ENCODE measurements at places on chromosomes 16 and 17.

GRCh38 chr16:72848028-72848400 is 199.9 kb downstream of the ZFHX3 start:
- no peak for DNase-seq

GRCh38 chr16:82070656-82071369 is 35.8 kb downstream of the HSD17B2 start:
- no peak for DNase-seq

- no peak for DNase-seq
Observed at GRCh38 chr17:19494961-19495806, 38.5 kb upstream of the SLC47A1 start.

DNA sequence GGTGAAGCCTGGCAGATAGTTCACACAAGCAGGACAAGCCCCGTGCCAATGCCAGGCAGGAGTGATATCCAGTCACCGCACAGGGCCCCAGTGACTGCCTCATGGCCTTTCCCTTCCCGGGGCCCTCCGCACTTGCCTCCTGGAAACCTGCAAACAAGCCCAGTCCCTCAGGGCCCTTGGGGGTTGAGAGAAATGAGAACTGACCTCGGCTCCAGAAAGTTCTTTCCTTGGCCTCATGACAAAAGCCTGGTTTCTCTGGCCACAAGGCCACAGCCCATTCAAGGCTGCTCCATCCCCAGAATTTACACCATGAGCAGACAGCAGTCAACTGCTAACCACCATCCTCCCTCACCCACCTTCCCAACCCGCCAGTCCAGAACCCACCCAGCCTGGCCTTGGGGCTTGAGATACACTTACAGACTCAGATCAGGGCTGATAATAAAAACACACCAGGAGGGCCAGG is 77.6 kb downstream of the CCDC182 start:
- no peak for DNase-seq

GRCh38 chr16:71746442-71747046 is 22.0 kb upstream of the PHLPP2 start:
- DNase-seq: no peak

DNA sequence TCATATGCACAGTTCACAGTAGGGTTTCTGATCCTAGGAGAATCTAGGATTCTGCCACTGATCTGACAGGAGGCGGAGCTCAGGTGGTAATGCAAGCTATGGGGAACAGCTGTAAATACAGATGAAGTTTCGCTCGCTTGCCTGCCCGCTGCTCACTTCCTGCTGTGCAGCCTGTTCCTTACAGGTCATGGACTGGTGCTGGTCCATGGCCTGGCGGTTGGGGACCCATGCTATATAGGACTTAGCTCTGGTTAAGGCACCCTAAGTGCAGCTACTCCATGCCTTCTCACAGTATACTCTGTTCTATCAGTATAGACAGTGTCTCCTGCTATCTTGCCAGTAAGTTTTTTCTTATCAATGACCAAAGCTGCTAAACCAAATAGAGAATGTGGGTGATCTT is 2.4 kb downstream of the MPHOSPH6 start:
- DNase-seq: no peak

DNA sequence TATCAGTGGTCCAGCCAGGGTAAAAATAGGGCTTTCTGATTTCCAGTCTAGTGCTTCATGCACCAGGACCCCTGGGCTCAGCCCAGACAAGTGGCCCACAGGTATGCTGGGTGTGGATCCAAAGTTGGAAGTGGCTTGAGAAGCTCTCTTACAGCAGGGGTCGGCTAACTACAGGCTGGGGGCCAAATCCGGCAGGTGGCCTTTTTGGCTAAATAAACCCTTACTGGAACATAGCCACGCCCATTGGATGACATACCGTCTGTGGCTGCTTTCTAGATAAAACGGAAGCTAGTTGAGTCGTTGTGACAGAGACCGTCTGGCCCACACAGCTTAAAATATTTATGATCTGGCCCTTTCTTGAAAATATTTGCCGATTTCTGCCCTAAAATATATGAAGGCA is 119.0 kb upstream of the CDC42EP4 start:
- DNase-seq: no peak

DNA sequence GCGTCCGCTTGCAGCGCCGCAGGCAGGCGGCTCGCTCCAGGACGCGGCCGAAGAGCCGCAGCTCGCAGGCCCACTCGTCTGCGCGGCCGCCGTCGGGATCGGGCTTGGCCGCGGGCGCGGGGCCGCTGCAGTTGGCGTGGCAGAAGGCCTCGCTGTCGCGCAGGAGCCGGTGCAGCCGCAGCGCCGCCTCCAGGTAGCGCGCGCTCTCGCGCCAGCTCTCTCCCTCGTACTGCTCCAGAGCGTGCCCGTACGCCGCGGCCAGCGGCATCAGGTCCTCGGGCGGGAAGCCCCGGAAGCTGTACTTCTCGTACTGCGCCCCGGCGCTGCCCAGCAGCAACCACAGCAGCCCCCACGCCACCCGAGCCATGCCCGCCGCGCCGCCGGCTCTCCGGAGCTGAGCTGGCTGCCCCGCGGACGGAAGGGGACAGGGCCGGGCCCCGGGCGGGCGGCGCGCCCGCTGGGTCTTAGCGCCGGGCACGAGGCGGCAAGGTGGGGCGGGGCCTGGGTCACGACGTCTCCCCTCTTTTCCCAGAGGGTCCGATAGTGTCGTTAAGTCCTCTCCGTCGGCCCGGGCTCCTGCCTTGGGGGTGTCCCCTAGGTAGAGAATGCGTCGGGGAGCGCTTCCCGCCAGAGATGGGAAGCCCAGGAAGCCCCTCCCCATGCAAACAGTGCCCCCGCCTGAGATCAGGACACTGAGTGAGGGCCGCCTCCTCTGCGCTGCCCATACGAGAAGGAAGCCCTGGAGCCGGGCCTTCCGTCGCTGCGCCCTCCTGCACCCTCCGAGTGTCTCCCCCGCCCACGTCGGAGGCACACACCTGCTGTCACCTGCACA is at the start of gene P3H4:
TSS of gene P3H4 (minus strand) at position 401 of the 832 bp plus-strand sequence. CDS start at position 367, 34 bp downstream.
- DNase-seq: peak; percentile 46

DNA sequence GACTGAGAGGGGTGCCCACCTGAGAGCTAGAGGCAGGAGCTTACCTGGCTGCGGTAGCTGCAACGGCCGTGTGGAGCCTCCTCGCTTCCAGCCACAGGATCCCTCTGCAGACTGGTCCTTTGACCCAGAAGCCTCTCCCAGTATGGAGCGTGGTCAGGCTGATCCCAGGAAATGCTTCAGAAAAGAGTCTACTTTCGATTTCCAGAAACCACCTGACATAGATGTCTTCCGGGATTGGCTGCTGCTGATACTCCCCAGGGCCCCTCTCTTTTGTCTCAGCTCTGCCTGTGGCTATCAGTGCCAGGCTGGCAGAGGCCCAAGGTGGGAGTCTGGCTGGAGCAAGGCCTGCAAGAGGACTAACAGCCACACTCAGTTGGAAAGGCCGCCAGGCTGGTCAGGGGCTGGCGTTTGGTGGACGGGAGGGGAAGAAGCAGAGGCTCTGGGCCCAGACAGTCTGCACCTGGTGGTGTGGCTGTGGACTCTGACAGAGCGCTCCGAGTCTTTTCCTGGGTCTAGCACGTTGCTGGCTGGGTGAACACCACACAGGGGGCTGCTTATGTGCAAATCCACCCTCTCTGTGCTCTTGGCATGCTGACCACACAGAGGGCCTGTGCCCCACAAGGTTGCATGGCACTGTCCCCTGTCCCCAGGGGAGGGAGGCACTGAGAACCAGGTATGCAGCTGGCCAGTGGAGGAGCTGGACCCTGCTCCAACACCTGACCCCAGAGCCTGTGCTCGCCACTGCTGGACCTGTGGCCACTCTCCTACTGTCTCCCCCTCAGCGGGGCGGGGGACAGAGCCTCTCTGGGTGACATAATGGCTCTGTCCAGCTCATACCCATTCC is at the start of gene LGALS3BP:
TSS of gene LGALS3BP (minus strand) at position 144 of the 844 bp plus-strand sequence. CDS start 2,732 bp downstream, outside the sequence.
- no peak for DNase-seq

GRCh38 chr17:42311240-42312034 is 23.1 kb downstream of the STAT5A start:
- DNase-seq: no peak

GRCh38 chr17:3558603-3559269 is 1.1 kb upstream of the TRPV3 start:
- peak; percentile 17 for DNase-seq

- DNase-seq: no peak
Observed at GRCh38 chr17:53949473-53950090, 126.9 kb downstream of the KIF2B start.

- DNase-seq: no peak
Observed at GRCh38 chr17:68640242-68640989, 39.2 kb upstream of the FAM20A start.

DNA sequence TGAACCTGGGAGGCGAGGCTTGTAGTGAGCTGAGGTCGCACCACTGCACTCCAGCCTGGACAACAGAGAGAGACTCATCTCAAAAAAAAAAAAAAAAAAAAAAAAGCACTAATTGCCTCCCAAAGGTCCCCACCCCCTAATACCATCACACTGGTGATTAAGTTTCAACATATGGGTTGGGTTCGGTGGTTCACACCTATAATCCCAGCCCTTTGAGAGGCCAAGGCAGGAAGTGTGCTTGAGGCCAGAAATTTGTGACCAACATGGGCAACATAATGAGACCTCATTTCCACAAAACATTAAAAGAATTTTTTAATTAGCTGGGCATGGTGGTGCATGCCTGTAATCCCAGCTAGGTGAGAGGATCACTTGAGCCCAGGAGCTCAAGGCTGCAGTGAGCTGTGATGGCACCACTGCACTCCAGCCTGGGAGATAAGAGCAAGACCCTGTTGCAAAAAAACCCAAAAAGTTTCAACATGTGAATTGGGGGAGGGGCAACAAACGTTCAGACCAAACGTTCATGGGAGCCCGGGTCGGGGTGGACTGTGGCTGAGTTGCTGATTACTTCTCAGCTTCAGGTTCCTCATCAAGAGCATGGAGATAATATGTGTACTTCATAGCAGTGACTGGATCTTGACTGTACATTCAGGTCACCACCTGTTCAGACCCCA is 62.1 kb upstream of the NOL11 start:
- DNase-seq: no peak

GRCh38 chr16:4882000-4882632 is 34.8 kb downstream of the UBN1 start:
- no peak for DNase-seq

GRCh38 chr16:85462714-85463611 is 150.2 kb upstream of the GSE1 start:
- no peak for DNase-seq

DNA sequence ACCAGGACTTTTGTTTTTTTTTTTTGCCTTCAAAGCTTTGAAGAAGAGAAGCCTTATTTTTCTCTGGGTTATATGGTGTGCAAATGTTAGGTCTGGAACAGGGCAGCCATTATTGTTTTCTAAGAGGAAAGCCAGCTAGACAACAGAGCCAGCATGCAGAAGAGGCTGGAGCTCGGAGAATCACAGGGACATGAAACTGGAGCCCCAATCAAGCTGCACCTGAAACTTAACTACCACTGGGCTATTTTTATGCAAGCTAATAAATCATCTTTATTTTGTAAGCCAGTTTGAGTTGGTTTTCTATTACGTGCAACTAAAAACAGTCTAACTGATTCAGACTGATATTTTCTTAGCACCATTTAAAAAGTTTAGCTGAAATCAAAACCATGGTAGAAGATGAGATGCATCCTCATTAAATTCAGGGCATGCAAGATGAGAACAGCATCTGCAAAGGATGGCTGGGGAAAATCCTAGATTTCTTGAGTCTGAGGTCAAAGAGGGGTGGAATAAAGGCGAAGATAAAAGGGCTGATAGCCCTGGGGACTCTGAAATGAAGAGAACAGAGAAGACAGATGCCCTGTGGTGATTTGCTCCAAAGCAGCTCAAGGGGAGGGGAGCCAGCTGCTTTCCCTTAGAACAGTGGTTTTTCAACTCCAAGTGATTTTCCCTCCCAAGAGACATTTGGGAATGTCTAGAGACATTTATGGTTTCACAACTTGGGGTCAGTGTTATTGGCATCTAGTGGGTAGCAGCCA is 177.1 kb upstream of the WSCD1 start:
- DNase-seq: no peak

DNA sequence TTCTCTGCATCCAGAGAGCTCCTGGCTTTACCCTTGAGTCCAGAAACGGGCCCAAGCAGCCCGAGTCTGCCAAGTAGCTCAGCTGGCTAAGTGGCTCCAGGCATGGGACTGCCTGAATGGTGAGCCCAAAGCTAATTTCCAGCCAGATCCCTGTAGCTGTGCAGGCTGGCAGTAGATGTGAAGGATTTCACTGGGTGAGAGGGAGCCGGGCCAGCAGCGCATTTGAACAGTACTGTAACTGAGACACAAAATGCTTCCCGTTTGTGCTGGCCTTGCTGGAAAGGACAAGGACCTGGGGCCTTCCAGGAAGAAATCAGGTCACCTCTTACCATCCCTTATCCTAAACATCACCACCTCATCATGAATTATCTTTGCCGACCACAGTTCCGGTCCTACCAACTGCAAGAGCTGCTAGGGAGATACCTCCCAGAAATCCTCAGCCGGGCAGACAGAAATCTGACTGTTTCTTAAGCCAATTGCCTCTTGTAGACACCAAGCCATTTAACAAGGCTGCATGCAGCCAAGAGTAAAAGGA is 3.7 kb downstream of the TIMP2 start:
- DNase-seq: no peak

DNA sequence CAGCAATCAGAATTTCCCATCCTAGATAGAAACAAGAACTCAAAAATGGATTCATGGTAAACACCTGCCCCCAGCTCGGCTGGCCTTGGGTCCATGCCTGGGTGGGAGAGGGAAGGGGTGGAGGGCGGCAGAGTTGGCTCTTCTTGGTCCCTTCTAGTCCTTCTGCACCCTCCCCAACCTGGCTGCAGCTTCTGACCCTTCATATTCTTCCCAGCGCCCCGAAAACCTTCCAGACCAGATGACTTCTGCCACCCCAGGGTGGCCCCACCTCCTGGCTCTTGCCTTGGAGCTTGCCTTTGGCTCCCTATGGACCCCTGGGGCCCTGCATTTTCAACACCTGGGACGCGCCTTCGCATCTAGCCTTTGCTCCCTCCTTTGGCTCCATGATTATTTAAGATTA is 5.4 kb upstream of the GJD3 start:
- no peak for DNase-seq

DNA sequence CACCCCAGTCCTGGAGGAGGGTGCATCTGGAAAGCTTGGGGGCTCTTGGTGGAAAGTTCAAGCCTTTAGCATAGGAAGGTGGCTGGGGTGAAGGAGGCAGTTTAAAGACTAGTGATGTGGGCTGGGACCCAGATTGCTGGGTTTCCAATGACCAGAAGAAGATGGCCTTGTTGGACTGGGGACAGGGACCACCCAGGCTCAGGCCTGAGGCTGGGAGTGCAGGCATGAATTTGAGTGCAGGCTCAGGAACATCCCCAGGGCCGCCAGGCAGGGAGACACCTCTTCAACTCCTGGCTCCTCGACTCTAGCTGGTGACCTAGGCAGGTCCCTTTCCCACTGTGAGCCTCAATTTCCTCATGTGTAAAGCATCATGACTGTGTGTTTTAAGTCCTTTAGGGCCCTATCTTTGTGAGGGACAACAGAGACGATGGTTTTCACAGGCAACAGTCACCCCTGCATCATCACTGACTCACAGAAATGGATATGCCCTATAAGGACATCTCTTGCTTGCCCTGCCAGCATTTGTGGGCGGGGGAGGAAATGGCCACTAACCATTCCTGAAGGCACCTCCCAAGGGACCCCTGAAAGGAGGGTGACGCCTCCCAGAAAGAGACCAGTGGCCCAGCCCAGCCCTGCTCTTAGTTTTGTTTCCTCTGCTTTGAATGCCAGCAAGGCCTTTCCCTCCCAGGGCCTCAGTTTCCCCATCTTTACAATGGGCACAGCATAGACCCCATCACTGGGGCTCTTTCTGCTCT is 11.1 kb downstream of the NLRC5 start:
- no peak for DNase-seq

GRCh38 chr17:6072157-6072556 is 2.0 kb downstream of the WSCD1 start:
- no peak for DNase-seq

Measured in activated T-cell treated with anti-CD3 and anti-CD28 coated beads for 4 hours (primary cell).